SK-N-MC (cell line): ENCODE measurements at places on chromosomes 4 and X.

- no peak for DNase-seq
Measured at GRCh38 chrX:74325130-74326059, 21.4 kb downstream of the ZCCHC13 start.

GRCh38 chr4:1255151-1255550 lies 6.2 kb upstream of the CTBP1 start:
- DNase-seq: no peak

DNA sequence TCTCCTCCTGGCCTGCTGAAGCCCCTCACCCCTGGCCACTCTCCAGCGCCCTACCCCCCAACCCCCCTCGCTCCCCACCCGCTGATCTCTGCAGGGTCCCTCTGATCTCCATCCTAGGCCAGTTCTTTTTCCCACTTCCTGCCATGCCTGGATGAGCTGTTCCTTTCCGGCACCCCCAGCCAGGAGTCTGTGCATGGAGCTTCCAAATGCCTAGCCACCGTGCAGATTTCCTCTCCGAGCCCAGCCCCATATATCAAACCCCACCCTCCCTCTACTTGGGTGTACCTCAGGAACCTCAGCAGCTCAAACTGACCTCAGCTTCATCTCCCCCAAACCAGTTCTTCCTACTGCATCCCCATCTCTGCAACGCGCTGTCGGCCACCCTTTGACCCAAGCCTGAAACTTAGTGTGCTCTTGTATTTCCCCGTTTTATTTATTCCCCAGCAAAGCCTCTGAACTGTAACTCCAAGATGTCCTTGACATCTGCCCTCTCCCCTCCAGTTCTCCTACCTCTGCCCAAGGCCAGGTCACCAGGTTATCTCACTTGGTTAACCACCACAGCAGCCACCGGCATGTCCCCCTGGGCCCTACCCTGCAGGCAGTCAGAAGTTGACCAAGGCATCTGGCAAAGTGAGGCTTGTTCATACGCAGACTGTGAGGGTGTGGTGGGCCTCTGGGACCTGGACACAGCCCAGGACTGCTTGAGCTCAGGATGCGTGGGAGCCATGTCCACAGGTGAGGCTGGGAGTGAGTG lies 194.9 kb upstream of the PSAPL1 start:
- no peak for DNase-seq

DNA sequence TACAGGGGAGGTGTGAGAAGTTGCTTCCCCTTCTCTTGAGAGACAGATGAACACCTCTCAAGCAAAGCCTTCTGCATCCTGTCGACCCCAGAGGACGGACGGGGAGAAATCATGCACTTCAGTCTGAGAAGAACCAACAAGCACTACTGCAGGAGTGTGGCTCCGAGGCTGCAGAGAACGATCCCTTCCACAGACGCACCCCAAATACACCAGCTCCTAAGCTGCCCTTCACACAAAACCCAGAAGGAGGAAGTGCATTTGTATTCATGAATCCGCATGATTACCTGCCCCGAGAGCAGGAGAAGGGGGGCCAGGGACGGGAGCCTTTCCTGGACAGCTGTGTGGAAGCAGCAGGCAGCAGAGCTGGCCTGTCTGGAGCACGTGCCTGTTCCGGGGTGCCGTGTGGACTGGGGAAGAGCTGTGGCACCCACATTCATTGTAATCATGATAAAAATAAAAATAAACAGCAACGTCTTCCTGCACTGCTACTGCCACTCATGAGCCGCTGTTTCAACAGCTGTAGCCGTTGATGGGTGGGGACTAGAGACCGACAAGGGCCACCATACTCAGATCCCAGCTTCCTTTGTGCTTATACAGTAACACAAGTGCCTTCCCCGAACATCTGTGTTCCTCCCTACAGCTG lies 42.9 kb downstream of the ACSL1 start:
- no peak for DNase-seq

GRCh38 chr4:153244969-153245368 lies 40.7 kb downstream of the TRIM2 start:
- DNase-seq: no peak

GRCh38 chr4:162403419-162403818 lies 239.6 kb upstream of the FSTL5 start:
- DNase-seq: no peak

- no peak for DNase-seq
Measured at GRCh38 chrX:16756724-16757123, 29.5 kb upstream of the TXLNG start.
